Naive thymus-derived CD8-positive, alpha-beta T cell (primary cell): ENCODE measurements at places on chromosomes 13 and 19.

GRCh38 chr19:44260695-44261446, 1.2 kb downstream of the ZNF233 start:
- no peak for DNase-seq

- DNase-seq = no peak
These were observed 442 bp downstream of the ZNF420 start for GRCh38 chr19:37078717-37079032.

DNA sequence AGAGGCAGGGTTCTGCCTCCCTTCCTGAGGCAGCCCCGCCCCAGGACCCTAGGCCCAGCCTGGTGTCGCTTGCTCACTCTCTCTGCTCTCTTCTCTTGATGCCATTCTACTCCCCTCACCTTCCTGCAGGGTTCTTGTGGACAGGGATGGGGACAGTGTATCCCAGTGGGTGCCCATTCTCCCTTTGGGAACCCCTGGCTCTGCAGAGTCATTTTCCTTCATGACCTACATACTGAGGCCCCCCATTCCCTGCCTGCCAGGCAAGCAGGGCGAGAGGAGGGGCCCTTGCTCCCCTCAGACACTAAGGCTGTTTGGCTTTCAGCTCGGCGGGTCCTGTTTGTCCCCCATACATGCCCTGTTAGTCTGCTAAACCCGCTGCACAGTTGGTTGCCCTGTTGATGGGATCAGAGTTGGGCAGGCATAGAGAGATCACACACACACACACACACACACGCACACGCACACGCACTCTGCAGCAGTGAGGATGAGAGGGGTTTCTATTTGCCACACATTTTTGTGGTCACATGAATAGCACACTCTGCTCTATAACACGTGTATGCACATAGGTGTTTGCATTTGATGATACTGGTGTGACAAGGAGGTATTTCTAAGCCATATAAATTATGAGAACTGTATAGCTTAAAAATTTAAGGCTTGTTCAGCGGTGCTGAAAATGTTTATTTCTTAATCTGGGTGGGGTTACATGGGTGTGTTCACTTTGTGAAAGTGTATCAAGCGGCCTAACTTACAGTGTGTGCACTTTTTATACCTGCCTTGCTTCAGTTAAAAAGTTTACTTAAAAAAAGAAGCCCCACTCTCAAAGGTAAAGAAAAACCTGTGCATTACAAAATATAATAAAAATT, 20.3 kb downstream of the NFIX start:
- DNase-seq = no peak

GRCh38 chr13:72050251-72050650, 183.2 kb upstream of the DACH1 start:
- no peak for DNase-seq

- no peak for DNase-seq
These were observed 5.1 kb downstream of the HMG20B start for GRCh38 chr19:3577723-3578344.

GRCh38 chr13:20501120-20501519, 24.5 kb downstream of the CRYL1 start:
- no peak for DNase-seq

- DNase-seq = no peak
These were observed 340.7 kb upstream of the HTR2A start for GRCh38 chr13:47237571-47237970.

DNA sequence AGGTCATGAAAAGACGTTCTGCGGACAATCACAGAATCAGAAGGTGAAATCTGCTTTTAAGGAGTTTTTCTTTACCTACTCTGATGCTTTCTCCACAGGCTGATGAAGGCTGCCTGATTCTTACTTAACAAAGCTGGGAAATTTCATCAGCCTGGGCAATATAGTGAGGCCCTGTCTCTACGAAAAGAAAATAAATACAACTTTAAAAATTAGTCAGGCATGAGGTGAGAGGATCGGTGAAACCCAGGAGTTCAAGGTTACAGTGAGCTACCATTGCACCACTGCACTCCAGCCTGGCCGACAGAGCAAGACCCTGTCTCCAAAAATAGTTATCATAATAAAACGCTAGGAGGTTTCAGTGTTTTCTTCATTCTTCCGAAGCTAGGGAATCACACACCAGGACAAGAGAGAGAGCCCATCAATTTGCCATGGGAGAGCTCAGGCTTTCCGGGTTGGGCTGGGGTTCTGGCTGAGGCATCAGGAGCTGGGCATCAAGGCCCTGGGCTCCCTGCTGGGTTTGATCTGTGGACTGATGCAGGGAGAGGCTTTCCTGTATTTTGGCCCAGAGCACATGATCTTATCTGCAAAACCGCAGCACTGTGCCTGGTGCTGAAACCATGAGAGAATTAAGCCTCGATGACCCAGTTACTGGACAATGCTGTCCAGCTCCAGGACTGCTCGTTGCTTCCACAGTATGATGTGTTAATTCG, 25.1 kb upstream of the CEBPG start:
- DNase-seq = no peak

DNA sequence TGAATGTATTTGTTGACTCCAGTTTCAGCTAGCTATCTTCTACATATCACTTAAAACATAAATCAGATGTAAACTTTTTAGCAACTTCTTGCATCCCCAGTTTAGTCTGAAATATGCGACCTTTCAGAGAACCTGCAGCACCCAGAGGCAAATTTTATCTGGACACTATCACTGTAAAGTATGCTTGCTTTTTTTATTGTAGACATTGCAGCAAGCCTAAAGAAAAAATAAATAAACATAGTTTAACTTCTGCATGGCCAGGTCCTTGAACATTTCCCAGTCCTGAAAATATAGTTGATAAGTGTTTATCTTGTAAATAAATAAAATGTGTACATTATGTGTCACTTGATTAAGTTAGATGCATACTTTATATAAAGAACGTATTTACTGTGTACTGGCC, 1829.4 kb downstream of the PCDH9 start:
- no peak for DNase-seq

- no peak for DNase-seq
These were observed 43.8 kb downstream of the DNM2 start for GRCh38 chr19:10761443-10762250.

- no peak for DNase-seq
These were observed 872.0 kb upstream of the GPC6 start for GRCh38 chr13:92354583-92354982.

DNA sequence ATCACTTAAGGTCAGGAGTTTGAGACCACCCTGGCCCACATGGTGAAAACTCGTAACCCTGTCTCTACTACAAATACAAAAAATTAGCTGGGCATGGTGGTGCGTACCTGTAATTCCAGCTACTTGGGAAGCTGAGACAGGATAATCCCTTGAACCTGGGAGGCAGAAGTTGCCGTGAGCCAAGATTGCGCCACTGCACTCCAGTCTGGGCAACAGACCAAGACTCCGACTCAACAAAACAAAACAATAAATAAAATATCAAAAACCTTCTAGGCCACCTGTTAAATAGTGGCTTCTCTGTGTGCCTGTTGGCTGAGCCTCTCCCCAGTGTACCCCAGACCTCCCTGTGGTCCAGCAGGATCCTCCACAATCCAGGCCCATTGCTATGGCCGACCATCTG, 3.3 kb upstream of the PSMD8 start:
- no peak for DNase-seq

- DNase-seq = no peak
These were observed 201.8 kb upstream of the SERP2 start for GRCh38 chr13:44171861-44172260.

GRCh38 chr13:112248862-112249592, 127.1 kb upstream of the SPACA7 start:
- no peak for DNase-seq

DNA sequence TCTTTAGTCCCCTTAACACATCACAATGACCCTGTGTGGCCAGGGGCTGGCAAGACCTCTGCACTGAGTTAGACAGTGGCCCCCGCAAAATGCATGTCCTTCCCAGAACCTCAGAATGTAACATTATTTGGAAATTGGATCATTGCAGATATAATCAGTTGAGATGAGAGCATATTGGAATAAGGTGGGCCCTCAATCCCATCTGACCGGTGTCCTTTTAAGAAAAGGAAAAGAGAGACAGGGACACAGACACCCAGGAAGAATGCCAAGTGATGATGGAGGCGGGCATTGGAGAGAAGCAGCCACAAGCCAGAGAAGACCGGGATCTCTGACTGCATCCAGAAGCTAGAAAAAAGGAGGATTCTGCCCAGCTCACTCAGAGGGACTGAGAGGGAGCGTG, 1.8 kb downstream of the FAM187B start:
- DNase-seq = no peak

GRCh38 chr13:112097770-112098169, 30.8 kb downstream of the SOX1 start:
- no peak for DNase-seq

DNA sequence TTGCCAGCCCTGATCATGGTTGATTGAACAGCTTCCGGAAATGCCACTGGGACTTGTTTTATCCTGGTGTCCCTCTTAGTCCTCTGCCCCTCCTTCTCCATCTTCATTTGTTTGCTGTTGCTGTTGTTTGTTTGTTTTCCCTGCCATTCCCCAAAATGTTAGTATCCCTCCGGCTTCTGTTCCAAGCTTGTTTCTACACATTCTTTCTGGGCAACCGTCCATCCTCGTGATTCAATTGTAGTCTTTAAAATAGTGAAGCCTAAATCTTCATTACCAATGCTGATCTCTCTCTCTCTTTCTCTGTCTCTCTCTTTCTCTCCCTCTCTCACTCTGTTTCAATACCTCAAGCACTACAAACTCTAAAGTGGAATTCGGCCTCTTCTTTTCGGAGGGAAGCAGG, 649.3 kb upstream of the ARGLU1 start:
- DNase-seq = no peak

DNA sequence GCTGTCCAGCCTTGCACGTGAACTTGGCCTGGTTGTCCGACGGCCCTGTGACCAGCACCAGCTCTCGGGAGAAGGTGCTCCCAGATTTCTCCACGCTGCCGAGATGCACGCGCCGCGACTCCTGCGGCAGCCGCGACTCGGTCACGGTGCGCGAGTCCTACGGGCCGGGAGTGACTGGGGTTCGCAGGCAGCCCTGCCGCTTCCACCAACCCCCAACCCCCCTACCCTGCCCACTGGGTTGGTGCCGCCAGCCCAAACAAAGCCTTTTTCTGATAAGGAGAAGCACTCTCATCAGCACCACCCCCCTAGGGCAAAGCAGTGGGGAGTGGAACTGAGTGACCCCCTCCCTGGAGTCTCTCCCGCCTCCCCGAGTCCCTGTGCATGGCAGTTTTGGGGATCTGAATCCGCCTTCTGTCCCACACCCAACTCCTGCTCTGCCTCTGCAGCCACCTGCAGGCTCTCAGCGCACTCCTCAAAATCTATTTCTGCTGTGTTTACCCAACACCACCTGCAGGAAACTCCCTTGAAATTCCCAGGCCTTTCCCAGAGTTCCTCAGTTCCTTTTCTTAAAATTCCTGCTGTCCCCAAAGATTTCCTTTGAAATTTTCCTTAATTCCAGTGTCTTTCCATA, 6.2 kb downstream of the NPHS1 start:
- no peak for DNase-seq

- DNase-seq = no peak
These were observed 352.2 kb upstream of the OBI1 start for GRCh38 chr13:79011179-79011578.

- no peak for DNase-seq
These were observed 193.1 kb downstream of the KCTD12 start for GRCh38 chr13:76693086-76693485.
